ENCODE measurements at places on chromosomes 5 and 9. TPM values are rescaled to one million over a fixed set of nuclear protein-coding genes. Genes with fewer than 3 reads are reported as not detected.

GRCh38 chr5:173873306-173873922, 14.7 kb upstream of the CPEB4 start:
- DNase-seq, result no peak

DNA sequence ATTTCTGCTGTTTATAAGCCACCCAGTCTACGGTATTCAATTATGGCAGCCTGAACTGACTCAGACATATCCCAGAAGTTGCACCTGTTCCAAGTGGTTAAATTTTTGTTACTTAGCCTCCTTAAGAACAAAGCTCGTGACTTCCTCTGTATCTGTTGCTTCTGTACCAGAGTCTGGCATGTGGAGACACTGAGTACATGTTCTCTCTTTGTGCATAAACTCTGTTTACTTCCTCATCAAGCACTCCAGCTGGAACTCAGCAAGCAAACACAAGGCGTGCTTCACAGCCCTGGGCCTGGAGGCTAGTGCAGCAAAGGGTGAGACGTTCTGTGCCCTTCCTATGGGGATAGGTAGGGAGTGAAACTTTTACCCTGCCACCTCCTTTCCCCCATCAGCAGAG, 19.0 kb downstream of the C9orf152 start:
- no peak for DNase-seq

DNA sequence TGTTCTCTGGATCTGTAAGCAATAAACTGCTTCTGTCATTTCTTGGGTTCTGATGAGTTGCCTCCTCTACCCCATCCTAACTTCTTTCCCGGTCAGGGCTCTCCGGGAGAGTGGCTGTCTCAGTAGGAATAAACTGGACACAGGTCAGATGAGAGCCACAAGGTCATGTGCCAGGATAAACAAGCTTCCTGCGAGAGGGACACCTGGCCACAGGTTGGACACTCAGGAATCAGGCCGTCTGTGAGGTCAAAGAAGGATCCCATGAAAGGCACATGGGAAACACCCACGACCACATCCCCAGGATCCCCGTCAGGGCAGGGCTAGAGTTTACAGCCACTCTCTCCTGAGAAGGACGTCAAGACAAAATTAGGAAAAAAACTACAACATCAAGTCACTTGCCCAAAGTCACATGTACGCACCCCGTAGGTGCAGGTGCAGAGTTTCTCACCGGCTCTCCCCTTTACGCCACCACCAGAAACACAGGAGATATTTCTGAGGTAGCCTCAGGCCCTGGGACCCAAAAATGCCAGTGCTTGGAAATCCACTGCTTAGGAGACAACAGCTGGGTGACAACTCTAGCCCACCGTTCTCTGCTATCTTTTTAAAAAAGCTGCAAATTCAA, 28.7 kb downstream of the CCT5 start:
- DNase-seq, result no peak

GRCh38 chr9:134025606-134026541, 593 bp downstream of the BRD3OS start:
- no peak for DNase-seq

DNA sequence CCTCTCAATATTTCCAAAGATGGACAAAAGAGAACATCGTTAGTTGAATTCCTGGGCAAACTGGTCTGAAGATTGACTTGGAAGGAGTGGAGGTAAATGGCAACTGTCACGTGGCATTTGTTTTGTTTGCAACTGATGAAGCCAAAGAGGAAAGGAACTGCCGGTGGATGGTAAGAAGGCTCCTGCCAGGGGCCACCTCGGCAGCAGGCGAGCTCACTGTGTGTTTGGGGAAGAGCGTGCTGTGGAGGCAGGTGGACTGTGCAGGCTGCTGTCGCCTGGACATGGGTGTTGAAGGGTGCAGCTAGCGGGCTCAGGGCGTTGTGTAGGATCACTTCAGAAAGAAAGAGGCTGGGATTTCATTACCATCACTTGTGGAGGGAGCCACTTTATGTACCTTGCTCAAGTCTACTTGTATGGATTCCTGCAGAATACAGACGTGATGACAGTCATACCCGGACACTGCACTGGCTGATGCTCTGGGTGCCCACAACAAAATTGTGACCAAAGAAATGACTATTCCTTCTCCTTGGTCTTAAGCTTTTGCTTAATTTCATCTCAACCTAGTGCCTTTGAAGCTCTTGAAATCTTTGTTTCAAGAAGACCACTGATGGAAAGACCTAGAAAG, 72.7 kb downstream of the MAP1B start:
- DNase-seq, result no peak

GRCh38 chr9:121445986-121446385, 53.7 kb downstream of the GGTA1 start:
- DNase-seq, result no peak

DNA sequence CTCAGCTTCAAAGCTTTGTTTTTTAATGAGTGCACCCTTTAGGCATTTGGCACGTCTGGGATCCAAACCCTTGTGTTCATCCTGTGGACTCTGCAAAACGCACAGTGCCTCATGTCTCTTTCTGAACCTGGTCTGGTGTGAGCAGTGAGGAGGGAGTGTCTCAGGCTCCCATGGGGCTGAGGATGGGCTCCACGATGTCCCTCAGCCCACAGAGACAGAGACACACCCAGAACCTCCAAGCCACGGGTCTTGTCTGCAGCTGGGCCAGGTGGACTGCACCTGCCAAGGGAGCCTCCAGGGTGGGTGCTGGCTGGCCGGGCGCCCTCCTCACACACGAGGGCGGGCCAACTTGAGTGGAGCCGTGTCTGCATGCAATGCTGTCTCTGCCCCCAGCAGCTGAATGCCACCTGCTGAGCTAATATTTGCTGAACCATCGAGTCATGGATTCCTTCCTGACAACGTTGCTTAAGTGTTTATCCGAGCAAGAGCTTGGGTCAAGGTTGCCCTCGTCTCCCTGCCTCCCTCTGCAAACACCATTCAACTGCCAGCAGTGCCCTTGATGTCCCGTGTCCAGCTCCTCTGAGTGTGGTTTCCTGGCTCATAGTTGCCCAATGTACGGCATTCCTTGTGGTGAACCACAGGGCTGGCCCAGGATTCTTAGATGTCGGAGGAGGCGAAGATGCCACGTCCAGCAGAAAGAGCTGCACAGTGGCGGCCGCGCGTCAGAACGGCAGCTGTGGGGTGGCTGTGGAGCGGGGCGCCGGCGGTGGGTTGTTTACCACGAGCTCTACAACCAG, 31.4 kb upstream of the LPCAT1 start:
- DNase-seq, result no peak

DNA sequence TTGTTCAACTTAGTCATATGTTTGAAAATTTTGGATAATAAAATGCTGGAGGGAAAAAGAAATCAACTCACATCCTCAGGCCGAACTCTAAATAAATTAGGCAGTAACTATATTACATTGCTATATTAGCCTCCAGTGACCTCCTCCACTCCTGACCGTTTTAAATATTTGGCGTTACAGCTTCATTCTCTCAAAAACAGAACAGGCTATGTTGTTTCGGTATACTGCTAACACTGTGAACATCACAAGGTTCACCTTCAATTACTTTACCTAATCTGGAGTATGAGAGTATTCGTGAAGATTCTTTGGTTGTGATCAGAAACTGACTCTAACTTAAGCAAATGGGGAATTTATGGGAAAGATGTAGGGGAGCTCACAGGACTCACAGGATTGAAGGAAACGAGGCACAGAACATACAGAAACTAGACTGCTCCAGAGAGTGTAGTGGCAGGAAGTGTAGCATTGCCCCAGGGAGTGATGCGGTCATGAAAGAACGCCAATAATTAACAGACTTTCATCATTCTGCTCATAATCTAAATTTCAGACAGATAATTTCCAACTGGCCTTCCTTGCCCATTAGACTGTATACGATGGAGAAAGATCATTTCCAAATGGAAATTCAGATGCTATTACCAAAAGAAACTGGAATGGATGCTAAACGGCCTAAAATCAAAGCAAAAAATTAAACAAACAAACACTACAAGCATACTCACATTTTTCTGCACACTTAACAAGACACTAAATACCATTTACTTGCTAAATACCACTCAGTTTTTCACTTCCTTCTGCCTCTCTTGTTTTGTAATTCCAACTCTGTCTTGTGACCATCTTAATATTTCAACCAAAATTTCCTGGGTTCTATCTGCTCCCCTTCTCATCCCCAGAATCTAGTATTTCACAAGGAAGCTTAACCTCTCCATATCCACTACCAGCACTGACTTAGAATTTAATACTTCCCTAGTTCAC, 110.1 kb upstream of the LPAR1 start:
- no peak for DNase-seq

DNA sequence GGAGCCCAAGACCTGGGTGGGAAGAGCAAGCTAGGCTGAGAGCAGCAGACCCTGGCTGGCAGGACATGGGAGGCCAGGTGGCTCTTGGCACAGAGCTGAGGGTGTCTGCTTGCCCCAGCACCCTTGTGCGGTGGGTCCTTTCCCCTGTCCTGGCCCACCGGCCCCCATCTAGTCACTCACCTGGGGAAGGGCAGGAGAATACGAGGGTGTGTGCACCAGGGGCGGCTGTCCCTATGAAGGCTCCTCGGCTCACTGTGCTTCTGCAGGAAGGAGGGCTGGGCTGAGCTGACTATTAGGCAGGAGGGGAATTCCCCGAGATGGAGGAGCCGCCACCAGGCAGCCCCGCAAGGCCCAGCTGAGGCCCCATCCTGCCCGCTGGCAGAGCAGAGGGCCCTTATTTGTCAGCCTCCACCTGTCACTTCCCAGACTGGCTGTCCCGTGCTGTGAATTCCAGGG, 6.1 kb upstream of the TNIP1 start:
- DNase-seq, result no peak

- DNase-seq, result no peak
Measured at GRCh38 chr9:133352635-133353340, 3.5 kb downstream of the SURF1 start.

- no peak for DNase-seq
Measured at GRCh38 chr5:140569197-140569596, 4.6 kb downstream of the SLC35A4 start.

GRCh38 chr5:158873104-158873503, 226.6 kb downstream of the EBF1 start:
- DNase-seq, result no peak

GRCh38 chr9:2531481-2531880, 90.1 kb upstream of the VLDLR start:
- DNase-seq, result no peak

DNA sequence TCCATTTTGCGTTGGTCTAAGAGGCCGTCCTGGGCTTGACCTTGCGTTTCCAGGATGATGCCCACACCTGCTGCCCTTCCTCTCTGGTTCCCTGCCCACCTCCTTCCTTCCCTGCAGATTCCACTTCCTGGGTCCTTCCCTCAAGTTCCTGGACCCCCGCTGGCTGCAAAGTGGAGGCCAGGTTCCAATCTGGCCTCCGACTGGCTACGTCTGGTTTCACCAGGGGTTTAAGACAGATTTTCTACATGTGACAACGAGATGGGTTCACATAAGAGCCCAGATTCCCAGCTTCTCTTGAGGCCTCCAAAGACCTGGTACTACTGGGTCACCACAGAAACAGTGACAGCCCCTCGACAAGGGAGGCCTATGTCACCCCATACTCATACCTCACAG, 2.1 kb downstream of the MGAT4B start:
- DNase-seq, result no peak

DNA sequence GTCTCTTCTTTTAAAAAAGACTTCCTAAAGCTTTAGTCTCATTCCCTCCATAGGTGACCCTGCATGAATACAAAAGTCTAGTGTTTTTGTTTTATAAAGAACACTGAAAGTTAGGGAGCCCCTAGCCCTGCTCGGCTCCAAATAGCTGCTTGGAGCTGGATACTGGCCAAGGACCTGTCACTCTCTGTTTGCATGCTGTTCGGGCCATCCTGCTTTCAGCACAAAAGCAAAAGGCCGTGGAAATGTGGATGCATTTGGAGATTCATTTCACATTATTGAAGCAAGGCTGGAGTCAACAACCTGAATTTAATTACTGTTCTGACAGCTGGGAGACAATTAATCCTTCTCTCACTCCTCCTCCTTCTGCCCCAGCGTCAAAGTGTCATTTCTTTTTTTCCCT, 151.7 kb upstream of the NMUR2 start:
- DNase-seq, result no peak

GRCh38 chr5:40447438-40447837, 232.3 kb upstream of the PTGER4 start:
- no peak for DNase-seq

DNA sequence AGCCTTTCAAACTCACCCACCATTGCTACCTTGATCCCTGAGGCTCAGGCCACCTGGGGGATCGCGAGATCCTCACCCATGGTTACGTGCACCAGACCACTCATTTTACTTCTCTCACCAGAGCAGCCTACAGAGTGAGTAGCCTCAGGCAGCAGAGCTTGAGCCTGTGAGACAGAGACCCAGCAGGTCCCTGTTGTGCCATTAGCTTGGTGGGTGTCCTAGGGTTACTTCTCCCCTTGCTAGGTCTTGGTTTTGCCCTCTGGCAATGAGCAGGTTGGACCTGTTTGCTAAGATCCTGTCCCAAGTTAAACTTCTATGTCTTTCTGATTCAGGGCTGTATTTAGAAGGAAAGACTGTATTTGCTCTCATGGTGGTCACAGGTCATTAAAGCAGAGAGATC, 21.8 kb downstream of the WHRN start:
- no peak for DNase-seq

DNA sequence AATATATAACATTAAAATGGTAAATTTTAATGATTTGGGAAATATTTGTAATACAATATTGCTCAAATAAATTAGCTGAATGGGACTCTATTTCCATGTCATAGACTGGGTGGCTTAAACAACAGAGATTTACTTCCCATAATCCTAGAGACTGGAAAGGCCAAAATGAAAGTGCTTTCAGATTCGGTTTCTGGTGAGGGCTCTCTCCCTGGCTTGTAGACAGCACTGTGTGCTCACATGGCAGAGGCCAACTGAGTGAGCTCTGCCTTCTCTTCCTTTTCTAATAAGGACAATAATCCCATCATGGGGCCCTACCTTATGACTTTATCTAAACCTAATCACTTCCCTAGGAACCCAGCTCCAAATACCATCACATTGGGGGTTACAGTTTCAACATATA, 196.2 kb downstream of the MARCHF11 start:
- DNase-seq, result no peak

DNA sequence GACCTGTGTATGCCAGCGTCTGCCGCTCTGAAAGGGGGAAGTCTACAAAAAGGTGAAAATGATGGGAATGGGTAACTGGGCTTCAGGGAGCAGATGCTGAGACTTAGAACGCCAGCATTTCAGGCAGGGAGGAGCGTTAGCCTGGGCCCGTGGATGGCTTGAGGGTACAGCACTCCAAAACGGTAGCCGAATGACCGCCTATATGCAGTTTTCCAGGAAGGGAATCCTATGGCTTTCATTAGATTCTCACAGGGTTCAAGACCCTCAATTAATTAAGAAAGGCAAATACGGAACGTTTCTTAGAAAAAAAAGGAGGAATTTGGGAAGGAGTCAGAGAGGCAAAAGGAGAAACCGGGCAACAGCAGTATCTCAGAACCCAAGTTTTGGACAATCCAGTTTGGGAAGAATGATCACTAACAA, 639 bp downstream of the AMACR start:
- DNase-seq, result no peak

LCN6 gene
- polyA plus RNA-seq, result not detected

SREK1 gene
- 135 TPM for polyA plus RNA-seq

TNC gene
- polyA plus RNA-seq, result 431 TPM

HAND1 gene
- polyA plus RNA-seq, result not detected

AQP3 gene
- 50.0 TPM for polyA plus RNA-seq

CDH9 gene
- polyA plus RNA-seq, result 7.6 TPM

ZFP37 gene
- polyA plus RNA-seq, result 15.0 TPM

CCL28 gene
- polyA plus RNA-seq, result 2.2 TPM

F2R gene
- 54.0 TPM for polyA plus RNA-seq

LURAP1L gene
- 22.4 TPM for polyA plus RNA-seq
